ENCODE measurements at places on chromosomes 11 and 22. TPM values are rescaled to one million over a fixed set of nuclear protein-coding genes. Genes with fewer than 3 reads are reported as not detected.

The FKBP2 gene
- 97.4 TPM for total RNA-seq

The KIRREL3 gene
- total RNA-seq = 1.5 TPM

The SOX10 gene
- total RNA-seq = not detected

The CATSPER1 gene
- not detected for total RNA-seq

The PKDREJ gene
- total RNA-seq = under 0.01 TPM

The MAP4K2 gene
- total RNA-seq = 10.1 TPM

The SHISA8 gene
- not detected for total RNA-seq

The CD248 gene
- 60.8 TPM for total RNA-seq

The HPX gene
- total RNA-seq = 0.46 TPM

The AQP11 gene
- total RNA-seq = 2.8 TPM

The ZNF280B gene
- total RNA-seq = 0.46 TPM

The PRG3 gene
- not detected for total RNA-seq

The FAM181B gene
- not detected for total RNA-seq
